ENCODE measurements at places on chromosomes 7 and 10.

GRCh38 chr10:71455035-71455434 is 58.3 kb downstream of the CDH23 start:
- DNase-seq: no peak

GRCh38 chr10:47098964-47099363 is 187.7 kb downstream of the PTPN20 start:
- no peak for DNase-seq

DNA sequence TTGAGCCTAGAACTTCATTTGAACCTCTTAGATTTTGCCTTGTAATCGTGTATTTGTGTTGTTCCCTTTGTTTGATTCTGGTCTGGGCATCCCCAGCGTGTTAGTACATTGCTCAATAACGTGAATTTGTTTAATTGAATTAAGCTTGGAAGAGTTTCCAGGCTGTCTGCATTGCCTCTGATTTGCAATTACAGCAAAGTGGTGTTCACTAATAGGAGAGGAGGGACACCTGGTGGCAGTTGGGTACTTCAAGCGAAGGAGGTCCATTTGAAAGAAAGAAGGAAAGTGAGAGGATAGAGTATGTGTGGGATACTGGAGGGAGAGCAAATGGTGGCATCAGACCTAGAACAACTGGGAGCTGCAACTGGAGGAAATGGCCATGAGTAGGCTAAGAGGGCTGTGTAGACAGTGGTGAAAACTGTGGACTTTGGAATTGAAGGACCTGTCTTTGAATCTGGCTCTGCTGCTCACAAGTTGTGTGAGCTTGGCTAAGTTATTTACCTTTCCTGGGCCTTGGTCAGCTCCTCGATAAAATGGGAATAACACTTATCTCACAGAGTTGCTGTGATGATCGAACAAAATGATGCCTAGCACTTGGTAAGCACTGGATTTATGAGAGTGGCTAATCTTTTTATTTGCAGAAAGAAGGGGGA is 15.1 kb downstream of the LSMEM1 start:
- peak; percentile 9 for DNase-seq

DNA sequence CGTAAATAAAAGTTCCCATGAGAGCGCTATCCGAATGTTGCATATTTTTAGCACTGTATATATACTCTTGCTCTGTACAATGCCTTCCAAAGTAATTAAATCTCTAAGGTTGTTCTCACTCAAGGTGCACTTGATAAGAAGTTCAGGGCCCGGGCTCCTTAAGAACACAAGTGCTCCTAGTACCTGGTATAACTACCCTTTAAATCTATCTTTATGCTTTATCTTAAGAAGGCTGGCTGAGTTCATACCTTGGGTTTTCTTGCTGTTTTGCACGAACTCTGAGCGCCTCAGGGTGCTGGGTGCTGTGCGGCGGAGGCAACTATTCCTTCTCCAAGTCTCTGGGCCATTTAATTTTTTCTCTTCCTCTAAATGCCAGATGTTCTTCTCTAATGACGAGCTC is 80.4 kb downstream of the DNMBP start:
- DNase-seq: no peak

- no peak for DNase-seq
These were observed 46.6 kb upstream of the VOPP1 start for GRCh38 chr7:55618913-55619312.

- no peak for DNase-seq
These were observed 806.5 kb downstream of the PHTF2 start for GRCh38 chr7:78605119-78605518.

DNA sequence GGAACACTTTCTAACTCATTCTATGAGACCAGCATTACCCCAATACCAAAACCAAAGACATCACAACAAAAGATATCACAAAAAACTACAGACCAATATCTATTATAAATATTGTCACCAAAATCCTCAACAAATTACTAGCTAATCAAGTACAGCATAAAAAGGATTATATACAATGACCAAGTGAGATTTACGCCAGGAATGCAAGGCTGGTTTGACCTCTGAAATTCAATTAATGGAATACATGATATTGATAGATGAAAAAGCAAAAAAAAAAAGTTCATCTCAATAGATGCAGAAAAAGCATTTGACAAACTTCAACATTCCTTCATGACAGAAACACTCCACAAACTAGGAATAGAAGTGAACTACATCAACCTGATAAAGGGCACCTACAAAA is 175.3 kb downstream of the LCOR start:
- DNase-seq: no peak

GRCh38 chr10:4586776-4587175 is 239.2 kb upstream of the AKR1E2 start:
- no peak for DNase-seq

DNA sequence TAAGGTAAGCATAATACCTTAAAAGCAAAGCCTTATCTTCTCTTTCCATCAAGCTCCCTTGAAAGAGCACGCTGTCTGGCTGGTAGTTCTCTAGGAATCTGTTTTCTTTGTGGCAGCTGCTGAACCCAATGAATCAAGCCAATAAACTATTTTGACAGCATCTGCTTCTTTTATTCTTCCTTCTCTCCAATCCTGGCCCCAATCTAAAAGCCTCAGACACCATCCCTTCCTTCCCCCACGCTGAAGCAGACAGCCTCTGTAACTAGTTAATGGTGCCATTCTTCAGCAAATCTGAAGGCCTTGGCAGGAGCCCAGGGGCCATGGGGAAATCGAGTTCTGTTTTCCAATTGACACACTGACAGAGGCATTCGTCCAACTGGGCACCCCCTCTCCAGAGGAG is 186.6 kb upstream of the LYZL1 start:
- no peak for DNase-seq

DNA sequence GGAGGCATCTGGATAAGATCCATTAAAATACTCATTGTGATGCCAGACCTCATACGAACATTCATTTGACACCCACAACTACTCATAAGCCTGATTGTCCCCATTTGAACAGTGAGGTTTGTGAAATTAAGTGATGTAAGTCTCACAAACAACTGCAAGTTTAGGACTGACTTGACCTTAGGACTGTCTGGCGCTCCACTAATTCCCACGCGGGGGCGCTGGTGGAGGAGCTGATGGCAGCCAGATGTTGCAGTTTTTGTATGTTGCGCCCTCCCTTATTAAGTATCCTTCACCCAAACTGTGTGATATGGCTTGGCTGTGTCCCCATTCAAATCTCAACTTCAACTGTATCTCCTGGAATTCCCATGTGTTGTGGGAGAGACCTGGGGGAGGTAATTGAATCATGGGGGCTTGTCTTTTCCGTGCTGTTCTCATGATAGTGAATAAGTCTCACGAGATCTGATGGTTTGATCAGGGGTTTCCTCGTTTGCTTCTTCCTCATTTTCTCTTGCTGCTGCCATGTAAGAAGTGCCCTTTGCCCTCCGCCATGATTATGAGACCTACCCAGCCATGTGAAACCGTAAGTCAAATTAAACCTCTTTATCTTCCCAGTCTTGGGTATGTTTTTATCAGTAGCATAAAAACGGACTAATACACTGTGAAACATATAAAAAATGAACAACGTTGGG is 20.3 kb upstream of the TIAL1 start:
- DNase-seq: no peak

GRCh38 chr7:15104411-15105092 is 202.0 kb upstream of the DGKB start:
- no peak for DNase-seq

GRCh38 chr7:96045919-96046318 is 273.6 kb downstream of the DYNC1I1 start:
- no peak for DNase-seq

DNA sequence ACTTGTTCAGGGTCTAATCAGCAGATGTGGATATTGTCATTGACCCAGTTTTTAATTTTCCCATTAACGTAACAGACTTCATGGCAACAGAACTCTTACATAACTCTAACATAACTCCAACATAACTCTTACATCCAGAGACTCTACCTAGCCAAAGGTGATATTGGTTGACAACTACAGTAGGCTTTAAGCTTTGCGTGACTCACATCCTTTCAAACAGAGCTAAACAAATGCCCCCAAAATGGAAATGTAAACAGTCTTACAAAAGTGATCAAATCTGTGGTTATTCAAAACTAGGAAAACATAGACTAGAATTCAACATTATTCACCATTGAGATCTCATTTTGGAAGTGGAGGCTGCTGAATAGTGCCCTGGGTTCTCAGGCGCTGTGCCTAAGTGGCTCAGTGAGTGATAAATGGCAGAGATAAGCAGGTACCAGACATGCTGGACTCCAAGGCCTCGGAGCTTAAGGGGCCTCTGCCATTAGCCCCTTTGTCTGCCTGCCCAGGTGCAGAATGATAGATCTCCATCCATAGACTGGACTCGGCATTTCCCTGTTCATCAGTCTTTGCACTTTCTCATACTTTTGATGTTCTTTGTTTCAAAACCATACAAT is 34.3 kb upstream of the BTBD16 start:
- no peak for DNase-seq

- no peak for DNase-seq
These were observed 251.6 kb upstream of the MKLN1 start for GRCh38 chr7:131076032-131076431.

DNA sequence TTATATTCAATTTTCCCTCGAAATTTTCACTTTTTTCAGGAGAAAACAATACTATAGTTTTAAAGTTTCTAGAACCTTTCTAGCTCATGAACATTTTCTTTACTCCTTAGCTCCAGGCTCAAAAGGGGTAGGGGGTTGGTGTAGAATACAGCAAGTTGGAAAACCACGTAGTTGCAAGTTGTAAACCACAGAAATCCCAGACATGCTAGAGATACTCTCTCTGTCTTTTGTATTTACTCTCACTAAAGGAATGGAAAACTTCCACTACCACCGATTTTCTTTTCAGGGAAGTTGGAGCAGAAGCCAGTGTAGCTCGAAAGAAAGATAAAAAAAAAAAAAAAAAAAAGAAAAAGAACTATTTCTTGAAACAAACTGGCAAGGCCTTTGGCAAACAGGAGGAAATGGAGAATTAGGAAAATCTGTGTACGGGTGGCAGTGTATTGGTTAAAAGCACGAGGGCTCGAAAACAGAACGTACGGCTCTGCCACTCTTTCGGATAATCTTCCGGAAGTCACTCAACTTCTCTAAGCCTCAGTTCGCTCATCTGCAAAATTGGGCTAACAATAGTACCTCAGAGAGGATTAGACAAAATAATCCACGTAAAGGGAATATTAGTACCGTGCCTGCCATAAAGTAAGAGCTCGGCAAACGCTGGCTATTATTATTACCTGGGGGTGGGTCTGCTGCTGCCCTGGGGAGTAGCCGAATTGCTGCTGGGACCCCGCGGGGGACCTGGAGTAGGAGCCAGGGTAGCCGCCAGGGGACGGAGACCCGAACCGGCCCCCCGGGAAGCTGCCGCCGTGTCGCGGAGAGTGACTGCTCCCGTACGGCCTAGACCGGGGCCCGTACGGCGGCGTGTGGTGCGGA is 628 bp downstream of the MPLKIP start:
- peak; percentile 18 for DNase-seq

- DNase-seq: no peak
These were observed 39.8 kb downstream of the CAMK2B start for GRCh38 chr7:44285561-44285960.

DNA sequence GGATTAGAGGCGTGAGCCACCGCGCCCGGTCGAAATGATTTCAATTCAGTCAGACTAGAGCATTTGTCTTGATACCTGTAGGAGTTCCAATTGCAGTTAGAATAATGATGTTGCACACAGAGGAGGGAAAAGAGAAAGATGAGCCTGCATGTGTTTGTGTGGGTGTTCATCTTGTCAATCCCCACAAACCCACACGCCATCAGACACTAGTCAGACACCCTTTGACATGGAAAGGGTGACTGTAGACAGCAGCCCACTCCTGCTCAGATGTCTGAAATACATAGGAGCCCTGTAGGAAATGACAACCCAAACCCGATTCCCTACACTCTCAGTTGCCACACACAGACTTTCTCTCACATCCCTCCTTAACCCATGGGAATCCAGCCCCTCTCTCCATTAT is 92.0 kb downstream of the ABLIM1 start:
- DNase-seq: no peak

DNA sequence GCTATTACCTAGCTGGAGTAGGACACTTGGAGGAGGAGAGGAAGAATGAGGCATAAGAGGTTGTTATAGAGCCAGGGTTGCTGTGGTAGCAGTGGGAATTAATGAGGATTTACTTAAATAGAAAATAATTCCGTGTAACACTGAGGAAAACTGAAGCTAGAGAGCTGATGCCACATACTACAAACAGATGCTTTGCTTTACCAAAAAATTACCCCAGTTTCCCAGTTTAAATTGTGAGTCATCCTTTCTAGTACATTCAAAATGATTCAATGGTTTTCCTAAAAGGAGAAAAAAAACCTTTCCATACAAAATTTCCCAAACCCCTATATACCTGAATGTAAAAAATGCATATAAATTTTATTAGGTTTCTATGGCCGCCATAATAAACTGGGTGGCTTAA is 58.3 kb downstream of the ZNF518A start:
- no peak for DNase-seq

DNA sequence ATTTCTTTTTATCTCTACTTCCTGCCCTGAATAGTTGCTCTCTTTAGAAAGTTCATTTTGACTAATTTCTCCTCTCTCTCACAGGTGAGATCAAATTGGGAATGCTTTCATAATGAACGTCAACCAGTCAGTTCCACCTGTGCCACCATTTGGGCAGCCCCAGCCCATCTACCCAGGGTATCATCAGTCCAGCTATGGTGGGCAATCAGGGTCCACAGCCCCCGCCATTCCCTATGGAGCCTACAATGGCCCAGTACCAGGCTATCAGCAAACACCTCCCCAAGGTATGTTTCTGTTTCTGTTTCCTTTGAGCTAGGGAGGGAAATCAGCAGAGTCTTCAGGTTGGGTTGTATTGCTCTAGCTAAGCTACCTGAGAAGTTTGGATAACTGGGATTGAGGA is 2.5 kb downstream of the SEC24C start:
- no peak for DNase-seq

DNA sequence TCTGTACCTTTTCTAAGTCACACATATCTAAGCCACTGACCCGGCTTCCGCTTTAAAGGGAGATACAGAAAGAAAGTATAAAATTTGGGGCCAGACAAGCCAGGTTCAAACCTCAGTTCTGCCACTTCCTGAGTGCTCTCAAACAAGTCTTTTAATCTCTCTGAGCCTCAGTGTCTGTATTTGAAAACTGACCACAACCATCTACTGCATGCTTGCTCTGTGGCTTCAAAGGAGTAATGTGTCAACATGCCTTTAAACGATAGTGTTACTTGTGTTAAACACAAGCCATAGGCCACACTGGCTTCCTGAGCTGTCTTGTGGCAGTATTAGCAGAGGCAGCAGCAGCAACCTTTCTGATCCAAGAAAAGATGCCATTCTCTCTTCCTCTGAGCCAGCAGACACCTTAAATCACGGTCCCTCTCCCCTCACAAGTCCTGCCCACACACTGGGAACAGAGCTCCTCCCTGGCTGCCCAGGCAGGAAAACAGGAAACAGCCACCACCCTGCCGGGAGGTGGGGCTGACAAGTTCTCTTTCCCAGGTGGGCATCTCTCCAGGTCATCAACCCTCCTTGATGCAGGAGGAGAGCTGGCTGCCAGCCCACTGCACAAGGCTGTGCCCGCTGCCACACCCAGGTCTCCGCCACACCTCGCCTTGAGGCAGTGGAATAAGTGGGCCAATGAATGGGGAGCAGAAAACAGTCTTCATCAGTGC is 10.7 kb downstream of the HIP1 start:
- DNase-seq: peak; percentile 54

GRCh38 chr10:94626476-94626875 is 57.1 kb upstream of the CYP2C18 start:
- no peak for DNase-seq
